Activated CD8-positive, alpha-beta T cell treated with anti-CD3 and anti-CD28 coated beads for 36 hours (primary cell): ENCODE measurements at places on chromosomes 2 and 18.

- peak; percentile 78 for DNase-seq
These were observed 323.7 kb downstream of the ARHGAP15 start for GRCh38 chr2:143452817-143453451.

- no peak for DNase-seq
These were observed 75.8 kb downstream of the PHLPP1 start for GRCh38 chr18:62790871-62791772.

- no peak for DNase-seq
These were observed 37.5 kb upstream of the SEMA4C start for GRCh38 chr2:96907115-96908041.

- DNase-seq, result no peak
These were observed 30.4 kb downstream of the ODC1 start for GRCh38 chr2:10417551-10418335.

GRCh38 chr18:8949206-8949605 is 153.3 kb upstream of the NDUFV2 start:
- no peak for DNase-seq
